ENCODE measurements at places on chromosomes 2 and 18.

DNA sequence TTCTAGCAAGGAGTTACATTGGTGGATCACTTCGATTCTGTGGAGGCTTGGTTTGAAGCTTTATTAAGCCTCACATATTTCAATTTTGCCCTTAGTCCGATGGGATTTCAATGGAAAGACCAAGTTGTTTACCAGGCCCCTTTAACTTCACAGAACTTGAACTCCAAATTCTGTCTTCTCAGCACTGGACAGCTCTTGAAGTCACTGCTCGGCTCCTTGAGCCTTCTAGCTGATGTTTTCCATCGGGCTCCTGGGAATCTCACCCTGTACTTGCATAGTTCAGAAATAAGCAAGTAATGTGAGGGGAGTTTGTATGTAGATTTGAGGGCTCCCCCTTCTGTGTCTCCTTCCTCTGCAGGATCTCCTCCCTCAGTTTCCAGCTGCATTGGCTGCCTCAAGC is 15.1 kb downstream of the OXER1 start:
- DNase-seq: no peak

DNA sequence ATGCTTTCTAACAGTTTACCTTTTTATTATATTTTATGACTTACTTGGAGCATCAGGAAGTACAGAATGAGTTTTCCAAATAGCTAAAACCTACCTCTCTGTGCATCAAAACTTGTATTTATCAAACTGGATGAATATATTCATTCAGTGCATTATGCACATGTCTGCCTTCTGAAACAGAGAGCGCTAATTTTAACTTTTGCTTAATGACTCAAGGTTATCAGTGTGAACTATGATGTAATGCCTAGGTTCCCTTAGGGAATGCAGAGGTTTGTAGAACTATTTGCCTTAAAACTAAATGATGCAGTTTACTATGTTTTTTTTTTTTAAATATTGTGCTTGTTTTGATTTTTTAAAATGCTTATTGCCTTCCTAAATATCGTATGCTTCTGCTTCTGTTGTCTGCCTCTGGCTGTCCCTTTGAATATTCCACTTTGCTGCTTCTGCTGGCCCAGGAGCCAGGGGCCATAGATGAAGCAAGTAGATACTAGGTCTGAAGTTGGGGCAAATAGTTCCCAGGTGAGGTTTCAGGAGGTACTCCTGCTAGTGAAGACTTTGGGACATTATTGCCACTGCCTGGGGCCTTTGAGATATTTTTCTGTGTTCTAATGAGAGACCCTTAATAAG is 16.5 kb downstream of the TMEM178A start:
- DNase-seq: no peak

GRCh38 chr2:231200805-231201474 is 2.5 kb downstream of the ARMC9 start:
- DNase-seq: no peak

DNA sequence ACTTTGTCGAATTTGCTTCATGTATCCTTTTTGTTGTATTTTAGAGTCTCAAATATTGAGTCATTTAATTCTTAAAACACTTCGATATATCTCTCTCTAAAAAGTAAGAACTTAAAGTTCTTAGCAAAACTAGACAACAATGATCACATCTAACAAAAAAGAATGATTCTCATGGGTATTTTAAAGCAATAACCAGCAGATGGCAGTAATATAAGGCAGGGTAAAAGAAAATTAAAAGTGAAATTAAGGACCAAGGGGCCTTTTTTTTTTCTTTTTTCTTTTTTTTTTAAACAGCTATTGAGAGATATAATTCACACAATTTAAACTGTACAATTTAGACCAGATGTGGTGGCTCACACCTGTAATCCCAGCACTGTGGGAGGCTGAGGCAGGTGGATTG is 9.9 kb upstream of the AOX1 start:
- no peak for DNase-seq

DNA sequence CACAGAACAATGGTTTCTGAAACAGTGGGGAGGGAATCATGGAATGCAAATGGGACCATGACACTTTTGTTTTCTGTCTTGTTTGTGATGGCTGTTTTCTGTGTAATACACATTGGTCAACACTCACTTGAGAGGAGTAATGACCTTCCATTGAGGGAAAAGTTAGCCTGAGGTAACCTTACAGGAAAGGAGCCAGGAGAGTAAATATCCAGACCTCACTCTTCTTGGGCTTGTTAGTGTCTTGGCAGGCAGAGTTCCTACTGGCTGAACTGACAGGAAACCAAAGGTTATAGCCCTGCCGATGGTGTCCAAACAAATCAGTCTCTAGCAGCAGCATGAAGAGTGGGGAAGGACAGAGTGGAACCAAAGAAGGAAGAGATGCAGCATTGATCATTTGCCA is 17.2 kb upstream of the RPRM start:
- no peak for DNase-seq

GRCh38 chr2:218997731-218998130 is 4.5 kb upstream of the CRYBA2 start:
- DNase-seq: peak; percentile 80

DNA sequence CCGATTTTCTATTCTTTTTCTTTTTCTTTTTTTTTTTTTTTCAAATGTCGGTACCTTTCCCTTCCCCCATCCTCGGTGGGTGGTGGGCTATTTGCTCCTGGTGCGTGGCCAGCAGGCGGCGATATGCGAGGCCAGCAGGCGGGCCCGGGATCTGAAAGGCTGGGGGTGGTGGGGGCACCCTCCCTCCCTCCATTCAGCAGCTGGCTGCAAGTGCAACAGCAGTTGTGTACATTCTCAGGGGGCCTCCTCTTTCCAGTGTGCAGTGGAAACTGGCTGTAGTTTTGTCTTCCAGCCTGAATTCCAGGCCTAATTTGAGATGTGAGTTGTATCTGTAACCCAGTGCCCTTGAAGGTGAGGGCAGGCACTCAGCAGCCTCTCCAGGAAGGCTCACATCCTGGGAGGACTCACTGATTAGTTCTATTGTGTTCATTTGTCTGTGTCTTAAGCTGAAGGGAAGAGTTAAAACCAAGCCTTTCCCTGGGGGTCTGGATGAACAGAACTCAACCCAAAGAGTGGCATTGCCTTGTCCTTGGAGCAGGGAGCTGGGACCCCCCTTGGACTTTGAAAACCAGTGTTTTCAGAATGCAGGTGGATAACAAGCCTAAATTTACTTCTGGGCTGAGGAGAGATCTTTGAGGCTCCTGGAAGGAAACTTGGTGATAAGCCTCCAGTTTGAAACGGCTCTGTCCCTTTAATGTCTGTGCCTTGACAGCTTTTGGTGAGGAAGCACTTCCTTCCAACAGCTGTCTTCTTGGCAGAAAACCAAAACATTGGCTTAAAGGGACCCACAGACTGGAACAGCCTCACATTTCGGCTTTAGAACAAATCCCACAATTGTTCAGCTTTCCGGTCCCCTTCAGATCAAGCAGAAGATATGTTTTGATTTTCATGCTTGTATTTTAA is 3.3 kb downstream of the MYCN start:
- peak; percentile 94 for DNase-seq

DNA sequence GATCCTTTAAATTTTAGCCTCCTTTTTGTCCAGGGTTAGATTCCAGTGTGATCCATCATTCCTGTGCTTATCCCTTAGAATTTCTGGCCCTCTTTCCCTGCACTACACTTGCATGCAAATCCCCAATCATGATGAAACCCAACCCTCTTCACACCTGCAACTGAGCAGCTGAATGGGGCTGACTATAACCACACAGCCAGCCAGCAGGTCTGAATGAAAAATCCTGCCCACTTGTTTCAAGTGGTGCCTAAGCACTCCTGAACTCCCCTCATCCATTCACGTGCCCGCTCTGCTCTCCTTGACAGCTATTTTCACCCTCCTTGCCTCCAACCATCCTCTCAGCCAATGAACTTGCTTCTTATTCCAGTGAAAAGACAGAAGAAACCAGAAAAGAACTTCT is 80.5 kb upstream of the AFF3 start:
- no peak for DNase-seq

Data from SK-N-SH (cell line).